ENCODE measurements at places on chromosomes 2 and 18. TPM values are rescaled to one million over a fixed set of nuclear protein-coding genes. Genes with fewer than 3 reads are reported as not detected.

The ASB18 gene
- 0.38 TPM for total RNA-seq

The HSBP1L1 gene
- 28.2 TPM for total RNA-seq

The RND3 gene
- 217 TPM for total RNA-seq

The TET3 gene
- total RNA-seq, result 5.3 TPM

The ZBTB7C gene
- total RNA-seq, result under 0.01 TPM

Measured in bronchial epithelial cell (primary cell).